ENCODE measurements at places on chromosomes 2 and 18. TPM values are rescaled to one million over a fixed set of nuclear protein-coding genes. Genes with fewer than 3 reads are reported as not detected.

Gene MYO7B
- total RNA-seq = 0.13 TPM

Gene GALNT5
- 2.4 TPM for total RNA-seq

Gene HTR2B
- total RNA-seq = not detected

Gene RUFY4
- total RNA-seq = not detected

Gene OSBPL1A
- total RNA-seq = 20.0 TPM
